NCI-H345 (cell line): ENCODE measurements at places on chromosomes 3 and 15.

DNA sequence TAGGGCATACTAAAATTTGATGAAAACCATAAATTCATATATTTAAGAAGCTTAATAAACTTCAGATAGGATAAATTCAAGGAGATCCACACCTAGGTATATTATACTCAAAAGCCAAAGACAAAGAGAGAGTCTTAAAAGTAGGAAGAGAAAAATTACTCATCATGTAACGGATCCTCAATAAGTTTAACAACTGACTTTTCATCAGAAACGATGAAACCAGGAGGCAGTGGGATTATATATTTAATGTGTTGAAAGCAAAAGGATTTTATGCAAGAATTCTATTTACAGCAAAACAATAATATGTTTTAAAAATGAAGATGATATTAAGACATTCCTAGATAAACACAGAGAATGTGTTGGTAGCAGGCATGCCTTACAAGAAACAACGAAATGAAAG lies 202.7 kb downstream of the OXSM start:
- no peak for DNase-seq

DNA sequence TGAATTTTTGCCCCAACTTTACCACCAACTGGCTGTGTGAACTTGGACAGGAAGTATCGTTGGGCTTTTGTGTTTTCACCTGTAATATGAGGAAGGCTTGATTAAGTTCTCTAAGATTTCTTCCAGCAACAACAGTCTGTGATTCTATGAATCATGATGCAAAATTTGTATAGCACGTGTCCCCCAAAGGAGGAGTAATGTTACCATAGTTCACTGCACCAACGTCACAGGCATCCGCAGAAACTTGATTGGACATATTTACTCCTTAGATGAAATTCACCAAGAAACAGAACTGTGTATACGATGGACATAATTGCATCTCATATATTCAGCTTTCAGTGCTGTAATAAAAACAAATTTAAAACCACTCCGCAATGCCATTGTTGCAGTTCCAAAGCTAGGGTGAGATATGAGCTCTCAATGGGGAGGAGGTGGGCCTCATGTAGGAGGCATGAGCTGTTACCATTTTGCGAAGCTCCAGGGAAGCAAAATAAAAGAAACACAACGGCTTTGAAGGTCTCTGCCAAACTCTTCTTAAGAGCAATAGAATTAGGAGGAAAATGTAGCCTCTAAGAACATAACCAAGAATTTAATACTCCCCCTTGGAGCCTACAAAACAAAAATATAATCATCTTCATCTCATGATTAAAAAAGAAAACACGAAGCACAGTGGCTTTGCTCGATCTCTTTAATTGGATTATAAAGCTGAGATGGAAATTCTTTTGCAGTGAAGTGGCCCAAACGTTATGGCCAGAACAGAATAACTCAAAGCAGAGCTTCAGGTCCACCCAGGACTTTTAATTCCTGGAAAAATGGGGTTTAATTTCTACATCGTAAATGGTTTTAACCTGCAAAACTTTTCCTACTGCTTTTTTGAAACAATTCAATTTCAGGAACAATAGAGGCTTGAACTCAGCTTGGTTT lies 80.7 kb downstream of the CHST2 start:
- DNase-seq: no peak

GRCh38 chr15:80875568-80876347 lies 96.6 kb downstream of the CEMIP start:
- DNase-seq: no peak

- DNase-seq: no peak
Observed at GRCh38 chr3:31041161-31041978, 146.9 kb upstream of the GADL1 start.

- DNase-seq: no peak
Observed at GRCh38 chr3:175041369-175041768, 182.2 kb downstream of the NAALADL2 start.

- DNase-seq: no peak
Observed at GRCh38 chr3:115695090-115695489, 71.8 kb downstream of the GAP43 start.

DNA sequence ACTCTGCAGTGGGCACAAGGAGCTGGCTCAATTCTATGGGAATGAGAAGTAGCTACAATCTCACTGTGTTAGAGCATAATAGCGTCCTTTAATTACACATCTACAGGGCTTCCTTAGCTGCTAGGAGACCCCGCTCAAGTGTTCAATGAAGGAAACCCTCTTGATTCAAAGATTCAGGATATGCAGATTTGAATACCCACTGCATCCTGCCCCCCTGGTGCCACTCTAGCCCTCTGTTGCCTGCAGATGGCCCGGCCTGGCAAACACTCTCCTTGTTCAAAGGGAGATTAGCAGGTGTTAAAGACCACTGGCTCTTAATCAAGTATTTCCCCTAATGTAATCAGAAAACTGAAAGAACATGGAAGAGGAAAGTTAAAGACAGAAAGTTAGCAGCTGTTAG lies 356.6 kb downstream of the VGLL3 start:
- no peak for DNase-seq

DNA sequence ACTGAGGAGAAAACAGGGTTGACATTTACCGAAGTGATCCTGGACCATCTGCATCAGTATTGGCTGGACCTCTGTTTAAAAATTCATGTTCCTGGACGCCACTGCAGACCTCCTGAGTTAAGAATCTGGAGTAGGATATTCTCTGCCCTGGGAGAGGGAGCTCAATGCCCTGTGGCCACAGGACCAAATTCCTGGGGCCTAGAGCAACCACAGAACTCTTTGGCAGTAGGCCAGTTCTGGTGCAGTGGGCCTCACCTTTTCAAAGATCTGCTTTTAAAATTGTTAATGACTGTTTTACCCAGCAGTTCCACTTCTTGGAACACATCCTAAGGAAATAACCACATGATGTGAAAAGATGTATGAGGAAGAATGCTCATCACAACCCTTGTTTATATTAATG lies 133.3 kb upstream of the ADPGK start:
- no peak for DNase-seq

DNA sequence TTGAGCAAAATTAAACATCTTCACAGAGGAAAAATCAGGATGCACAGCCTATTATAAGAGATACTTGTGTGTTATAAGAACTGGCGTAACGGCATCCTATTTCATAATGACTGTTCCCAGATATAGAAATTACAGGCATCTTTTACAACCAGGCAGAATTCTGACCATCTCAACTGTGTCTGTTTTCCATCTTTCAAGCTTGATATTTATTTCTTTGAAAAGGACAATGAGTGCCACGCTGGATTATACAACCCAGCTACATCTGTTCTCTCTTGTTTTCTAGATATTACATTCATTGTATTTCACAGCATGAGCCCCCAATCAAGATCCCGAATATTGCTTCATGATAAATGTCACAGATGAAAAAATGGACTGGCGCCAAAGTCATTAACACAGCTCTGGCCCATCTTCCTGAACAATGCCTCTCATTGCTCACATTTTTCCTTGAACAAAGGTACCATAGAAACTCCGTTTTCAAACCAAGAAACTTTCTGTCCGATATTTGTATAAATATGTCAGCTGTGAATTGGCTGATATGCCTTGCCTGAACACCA lies 420.6 kb downstream of the TBL1XR1 start:
- DNase-seq: peak; percentile 64

- DNase-seq: no peak
Observed at GRCh38 chr3:122893754-122894668, 99.1 kb downstream of the SLC49A4 start.

DNA sequence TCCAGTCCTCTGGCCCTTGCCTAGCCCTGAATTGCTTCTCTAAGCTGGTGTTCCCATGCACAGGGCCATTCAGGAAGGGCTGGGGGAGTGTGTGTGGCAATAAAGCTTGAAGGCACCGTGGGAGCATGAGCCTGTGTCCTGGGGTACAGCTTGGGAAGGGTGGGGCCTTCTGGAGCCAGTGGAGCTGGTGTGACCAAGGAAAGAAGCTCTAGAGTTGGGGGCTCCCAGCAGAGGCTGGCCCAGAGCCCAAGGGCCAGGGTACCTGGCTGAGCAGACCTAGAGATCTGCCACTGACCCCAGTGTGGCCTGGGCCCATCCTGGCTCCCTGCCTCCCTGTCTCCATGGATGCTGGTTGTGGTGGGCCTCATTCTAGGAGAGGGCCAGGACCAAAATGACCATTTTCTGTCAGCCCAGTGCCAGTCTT lies 8.1 kb downstream of the ABTB1 start:
- DNase-seq: no peak

DNA sequence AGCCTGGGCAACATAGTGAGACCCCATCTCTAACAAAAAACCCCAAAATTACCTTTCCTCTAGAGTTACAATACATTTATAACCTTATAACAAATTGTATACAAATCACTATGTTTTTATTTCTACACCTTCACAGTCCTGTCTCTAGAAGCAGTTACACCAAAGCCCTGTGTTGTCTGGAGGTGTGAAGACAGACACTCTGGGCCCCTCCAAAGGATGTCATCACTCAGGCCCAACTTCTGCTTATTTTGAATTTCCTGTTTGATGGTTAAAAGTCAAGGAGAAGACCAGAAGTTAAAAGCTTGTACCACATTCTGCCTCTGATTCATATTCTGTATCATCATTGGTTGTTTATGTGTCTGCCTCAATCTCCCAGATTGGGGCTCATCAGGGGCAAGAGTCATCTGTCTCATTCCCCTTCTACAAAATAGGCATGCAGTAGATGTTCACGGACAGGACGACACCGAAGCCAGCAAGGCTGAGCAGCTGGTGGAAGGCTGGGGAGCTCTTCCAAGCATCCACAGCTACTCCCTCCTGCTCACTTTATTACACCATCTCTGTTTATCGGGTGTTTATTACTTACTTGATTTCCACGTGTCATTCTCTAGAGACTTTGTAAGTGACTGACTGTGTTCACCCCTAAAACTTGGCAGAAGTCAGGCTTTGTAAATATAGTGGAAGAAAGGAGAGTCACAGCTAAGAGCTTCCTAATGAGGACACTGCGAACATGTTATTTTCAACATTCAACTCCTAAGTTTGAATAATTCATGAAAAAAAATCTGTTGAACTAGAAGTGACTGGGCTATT lies 136.8 kb upstream of the ANKRD28 start:
- DNase-seq: no peak

GRCh38 chr3:189049458-189050236 lies 122.1 kb upstream of the TPRG1 start:
- DNase-seq: no peak

DNA sequence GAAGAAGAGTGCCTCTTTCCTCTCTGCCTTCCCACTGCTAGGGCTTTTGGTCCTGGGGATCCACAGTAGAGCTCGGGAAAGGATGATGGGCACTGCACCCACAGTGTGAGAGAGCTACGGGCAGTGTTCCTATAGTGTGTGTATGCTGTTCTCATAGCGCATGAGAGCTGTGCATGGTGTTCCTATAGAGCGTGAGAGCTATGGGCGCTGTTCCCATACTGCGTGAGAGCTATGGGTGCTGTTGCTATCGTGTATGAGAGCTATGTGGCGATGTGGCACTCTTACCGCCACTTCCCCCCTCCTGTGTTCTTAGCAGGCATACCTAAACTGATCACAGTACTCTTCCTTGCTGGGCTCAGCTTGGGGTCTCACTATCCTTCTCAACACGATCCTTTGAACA lies 213.5 kb downstream of the EDEM1 start:
- DNase-seq: no peak

GRCh38 chr3:138412821-138413551 lies 21.4 kb upstream of the ESYT3 start:
- DNase-seq: no peak

GRCh38 chr3:140712301-140712700 lies 34.4 kb downstream of the TRIM42 start:
- DNase-seq: no peak

- no peak for DNase-seq
Observed at GRCh38 chr3:176378789-176379188, 818.5 kb downstream of the TBL1XR1 start.

GRCh38 chr3:107323723-107324122 lies 53.5 kb upstream of the CCDC54 start:
- DNase-seq: no peak

- DNase-seq: no peak
Observed at GRCh38 chr3:177483182-177483967, 286.1 kb upstream of the TBL1XR1 start.

DNA sequence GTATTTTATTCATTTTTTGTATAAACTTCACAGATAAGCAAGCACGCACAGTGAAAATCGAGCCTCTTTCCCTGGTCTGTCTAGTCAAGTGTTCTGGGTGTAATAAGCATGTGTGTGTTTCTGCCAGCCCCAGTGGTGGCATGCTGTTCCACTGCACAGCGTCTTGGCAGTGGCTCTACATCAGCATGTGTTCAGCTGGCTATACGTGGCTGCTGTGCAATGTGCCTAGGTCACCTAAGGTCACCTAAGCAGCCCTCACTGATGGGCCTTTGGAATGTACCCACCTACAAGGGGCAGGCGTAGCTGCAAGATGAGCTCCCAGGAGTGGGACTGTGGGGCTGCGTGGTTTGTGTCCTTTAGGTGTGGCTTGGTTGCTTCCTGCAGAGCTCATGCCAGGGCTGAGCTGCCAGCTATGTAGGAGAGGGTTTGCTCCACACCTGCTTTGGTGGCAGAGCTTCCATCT lies 4.9 kb downstream of the LIMD1 start:
- no peak for DNase-seq
